ENCODE measurements at places on chromosomes 3 and 15.

GRCh38 chr3:121295979-121296378 is 249.8 kb downstream of the POLQ start:
- DNase-seq = no peak

GRCh38 chr3:45425237-45425933 is 37.0 kb downstream of the LARS2 start:
- no peak for DNase-seq

DNA sequence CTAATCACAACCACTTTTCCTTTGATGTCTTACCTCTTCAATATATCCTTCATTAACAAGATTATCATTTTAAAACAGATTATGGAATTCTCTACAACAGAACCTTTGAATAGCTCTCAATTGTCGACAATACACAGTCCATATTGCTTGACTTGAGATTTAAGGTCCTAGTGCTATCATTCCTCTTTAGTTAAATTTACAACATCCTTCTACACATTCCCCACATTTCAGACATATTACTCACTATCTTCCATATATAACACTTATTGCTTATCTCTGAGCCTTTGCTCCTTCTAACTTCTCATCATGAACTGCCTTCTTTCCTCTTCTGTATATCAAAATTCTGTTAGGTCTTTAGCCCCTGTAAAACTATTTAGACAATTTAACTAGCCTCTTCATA is 247.0 kb downstream of the STXBP5L start:
- DNase-seq = no peak

DNA sequence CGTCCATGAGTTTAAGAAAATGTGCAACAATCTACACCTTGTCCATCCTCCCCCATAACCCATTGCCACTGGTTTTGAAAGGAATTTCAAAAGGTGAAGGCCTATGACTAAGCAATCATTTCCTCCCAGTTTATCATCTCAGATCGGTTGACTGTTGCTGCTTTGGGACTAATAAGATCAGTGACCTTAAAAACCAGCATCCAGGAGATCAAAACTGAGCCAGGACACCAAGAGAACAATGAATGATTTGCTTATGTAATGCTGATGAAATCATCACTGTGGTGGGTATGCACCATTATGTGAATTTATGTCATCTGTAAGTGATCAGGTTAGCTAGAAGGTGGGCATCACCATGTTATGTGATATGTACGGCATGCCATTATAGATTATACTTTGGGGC is 195.5 kb downstream of the SSR3 start:
- no peak for DNase-seq

DNA sequence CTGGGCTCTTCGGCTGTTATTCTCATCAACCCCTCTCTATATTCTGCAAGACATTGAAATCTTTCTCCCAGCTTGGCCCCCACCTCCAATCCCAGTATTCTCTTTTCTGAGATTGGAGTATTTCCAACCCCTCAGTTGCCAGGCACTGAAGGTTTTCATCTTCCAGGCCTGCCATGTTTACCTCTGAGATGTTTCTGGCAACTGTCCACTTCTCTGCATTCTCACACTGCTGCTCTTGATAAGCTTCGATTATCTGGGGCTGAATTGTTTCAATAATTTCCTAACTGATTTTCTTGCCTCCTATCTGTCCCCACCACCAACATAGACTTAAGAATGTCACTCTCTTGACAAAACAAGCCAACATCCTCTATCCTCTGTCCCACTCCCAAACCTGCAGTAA is 1.4 kb upstream of the GPR156 start:
- no peak for DNase-seq

DNA sequence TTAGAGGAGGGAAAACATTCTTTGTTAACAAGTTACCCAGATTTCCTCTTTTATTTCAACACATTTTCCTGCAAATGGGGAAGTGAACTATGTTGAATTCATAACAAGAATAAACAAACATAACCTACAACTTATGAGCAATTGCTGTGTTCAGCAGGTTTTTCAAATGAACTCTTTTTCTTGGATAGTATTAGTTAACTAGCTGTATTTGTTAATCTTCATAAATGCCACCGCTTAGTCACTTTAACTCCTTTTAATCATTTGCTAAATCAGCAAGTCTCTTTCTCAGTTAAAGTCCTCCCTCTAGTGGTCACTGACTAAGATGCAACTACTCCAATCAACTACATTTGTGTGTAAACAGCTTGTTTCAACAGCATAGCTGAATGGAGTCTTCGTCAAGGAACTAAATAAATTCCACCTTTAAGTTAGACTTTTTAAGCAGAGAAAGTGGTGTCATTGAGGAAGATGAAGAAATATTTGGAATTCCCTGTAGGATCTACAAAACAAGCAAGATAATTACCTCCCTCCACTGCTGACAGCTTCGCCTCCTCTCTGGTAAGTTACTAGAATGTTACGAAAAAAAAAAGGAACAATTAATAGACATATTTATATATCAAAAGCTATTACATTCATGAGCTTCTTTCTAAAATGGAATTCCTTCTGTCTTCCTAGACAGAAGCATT is 1122.0 kb downstream of the ROBO1 start:
- peak; percentile 64 for DNase-seq

DNA sequence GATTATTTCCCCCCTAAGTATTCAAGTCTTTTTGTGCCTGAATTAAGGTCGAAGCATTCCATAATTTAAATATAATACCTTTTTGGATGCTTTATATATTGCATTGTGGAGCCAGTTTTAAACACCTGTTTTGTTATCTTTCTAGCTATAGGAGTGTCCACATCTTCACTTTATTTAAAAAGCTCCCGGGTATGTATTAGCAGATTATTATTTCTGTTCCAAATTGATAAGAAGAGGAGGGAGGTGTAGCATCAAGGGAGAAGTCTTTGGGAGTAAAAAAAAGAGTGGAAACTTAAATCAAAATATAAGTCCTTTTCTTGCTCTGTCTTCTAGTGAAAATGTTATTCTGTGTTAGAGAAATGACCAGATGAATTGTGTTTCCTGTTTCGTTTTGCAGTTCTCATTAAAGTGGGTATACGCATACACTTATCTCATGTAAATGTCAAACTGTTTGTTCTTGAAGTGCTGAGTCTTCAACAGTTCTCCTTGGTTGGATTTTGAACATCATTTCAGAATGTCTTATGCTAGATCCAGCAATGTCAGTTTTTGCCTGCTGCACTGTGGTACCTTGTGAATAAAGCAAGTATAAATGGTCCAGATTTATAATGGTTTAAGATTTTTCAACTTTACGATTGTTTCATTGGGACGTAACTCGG is 105.8 kb downstream of the FNDC3B start:
- no peak for DNase-seq

DNA sequence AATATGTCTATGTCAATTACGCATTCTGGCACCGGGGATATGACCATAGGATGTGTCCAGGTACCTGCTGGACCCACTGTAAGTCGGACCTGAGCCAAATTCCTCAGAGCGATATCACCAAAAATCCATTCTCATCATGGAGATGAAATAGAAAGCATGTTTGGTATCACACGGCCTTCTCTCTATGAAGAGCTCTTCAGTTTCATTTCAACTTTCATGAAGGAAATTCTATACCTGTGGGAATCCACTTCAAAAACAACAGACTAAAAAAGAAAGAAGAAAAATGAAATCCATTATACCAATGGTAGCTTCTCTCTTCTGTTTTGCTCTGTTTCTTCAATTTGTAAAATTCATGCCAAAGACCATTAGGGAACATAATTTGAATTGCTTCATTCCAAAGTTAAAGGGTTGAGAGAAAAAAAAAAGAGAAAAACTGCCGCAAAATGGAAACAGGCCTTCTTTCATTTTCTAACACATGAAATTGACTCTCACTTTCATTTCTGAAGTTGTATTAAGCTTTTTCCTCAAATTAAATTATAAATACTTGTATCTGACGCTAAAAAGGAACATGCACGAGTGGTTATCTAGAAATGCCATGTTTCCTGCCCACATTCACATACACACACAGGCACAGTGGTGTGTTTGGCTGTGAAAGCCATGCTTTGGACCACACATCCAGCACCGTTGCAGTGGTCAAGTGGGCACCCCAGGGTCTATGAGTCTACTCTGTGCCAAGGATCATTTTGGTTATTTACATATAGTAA is 46.9 kb upstream of the DIPK2A start:
- DNase-seq = peak; percentile 23

- no peak for DNase-seq
Measured at GRCh38 chr15:80402339-80402738, 1.8 kb upstream of the ARNT2 start.

- DNase-seq = peak; percentile 65
Measured at GRCh38 chr3:42118762-42119361, 27.7 kb downstream of the TRAK1 start.

GRCh38 chr15:31261266-31262142 is 65.1 kb upstream of the KLF13 start:
- DNase-seq = no peak

DNA sequence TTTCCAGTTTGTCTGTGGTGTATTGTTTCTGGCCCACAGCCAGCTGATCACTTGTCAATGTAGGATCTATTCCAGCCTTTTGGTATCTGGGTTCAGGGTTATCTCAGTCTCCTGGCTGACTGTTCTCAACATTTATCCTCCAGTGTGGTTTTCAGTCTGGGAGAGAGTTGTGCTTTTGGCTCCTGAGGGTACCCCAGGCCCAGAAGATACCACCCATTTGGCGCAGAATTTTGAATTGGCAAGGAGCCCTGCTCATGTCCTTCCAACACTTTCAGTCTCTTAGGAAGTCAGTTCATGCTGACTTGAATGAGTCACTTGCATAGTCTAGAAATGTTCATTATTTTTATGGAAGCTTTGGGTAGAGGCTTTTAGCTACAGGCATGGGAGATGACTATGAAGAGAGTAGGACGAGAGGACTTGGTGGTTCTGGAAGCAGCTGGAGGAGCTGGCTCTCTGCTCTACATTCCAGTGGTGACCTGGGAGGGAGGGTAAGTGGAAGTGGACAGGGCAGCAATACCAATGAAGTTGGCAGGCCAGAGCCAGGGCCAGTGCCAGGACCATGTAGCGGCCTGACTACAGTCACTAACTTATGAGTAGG is 7.2 kb downstream of the POLR2H start:
- DNase-seq = no peak

DNA sequence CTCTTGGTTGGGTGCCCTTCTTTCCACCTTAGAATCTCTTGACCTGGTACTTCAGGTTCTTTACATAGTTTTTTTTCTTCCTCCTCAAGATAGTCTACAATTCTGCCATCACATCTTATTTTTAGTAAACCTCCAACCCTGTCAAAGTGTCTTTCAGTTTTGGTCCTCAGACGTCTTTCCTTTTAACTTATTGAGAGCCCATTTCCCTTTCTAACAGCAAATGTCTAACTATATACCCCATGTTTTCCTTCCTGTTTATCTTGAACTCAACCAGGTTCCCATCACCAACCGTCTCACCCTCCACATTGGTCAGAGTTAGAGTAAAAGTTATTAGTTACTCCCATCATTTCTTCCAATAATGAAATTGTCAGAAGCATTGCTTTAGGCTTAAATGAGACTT is 10.4 kb downstream of the KBTBD12 start:
- DNase-seq = no peak

- DNase-seq = peak; percentile 18
Measured at GRCh38 chr3:105806359-105806758, 62.5 kb downstream of the CBLB start.

GRCh38 chr15:64153480-64154367 is 2.2 kb downstream of the SNX22 start:
- DNase-seq = peak; percentile 90

GRCh38 chr15:25832158-25832557 is 31.0 kb downstream of the ATP10A start:
- DNase-seq = no peak

DNA sequence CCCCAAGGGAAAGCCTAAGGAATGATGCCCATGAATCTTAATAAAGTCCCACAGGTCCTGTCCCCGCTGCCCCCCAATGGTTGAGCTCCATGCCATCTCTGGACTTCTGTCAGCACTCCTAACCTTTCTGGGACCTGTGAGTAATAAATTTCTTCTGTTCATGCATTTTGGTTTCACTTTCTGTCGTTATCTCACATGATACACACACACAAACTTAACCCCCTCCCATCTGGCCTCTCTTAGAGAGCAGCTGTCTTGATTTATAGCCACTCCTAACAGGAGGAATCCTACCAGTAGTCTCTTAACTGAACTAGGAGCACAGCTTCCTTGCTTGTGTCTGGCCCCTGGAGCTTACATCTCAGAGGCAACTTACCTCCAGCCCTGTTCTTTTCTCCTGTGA is 82.7 kb upstream of the SELENOK start:
- no peak for DNase-seq

GRCh38 chr3:87228316-87228715 is 1.2 kb downstream of the CHMP2B start:
- DNase-seq = no peak

DNA sequence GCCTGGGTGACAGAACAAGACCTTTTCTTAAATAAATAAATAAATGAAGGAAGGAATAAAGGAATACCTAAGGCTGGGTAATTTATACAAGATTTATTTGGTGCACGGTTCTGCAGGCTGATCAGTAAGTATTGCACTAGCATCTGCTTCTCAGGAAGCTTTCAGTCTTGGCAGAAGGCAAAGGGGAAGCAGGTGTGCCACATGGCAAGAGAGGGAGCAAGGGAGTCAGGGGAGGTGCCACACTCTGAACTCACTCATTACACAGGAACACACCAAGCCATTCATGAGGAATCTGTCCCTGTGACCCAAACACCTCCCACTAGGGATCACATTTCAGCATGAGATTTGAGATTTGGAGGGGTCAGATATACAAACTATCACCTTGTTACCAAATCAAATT is 56.4 kb downstream of the PRKCI start:
- no peak for DNase-seq

DNA sequence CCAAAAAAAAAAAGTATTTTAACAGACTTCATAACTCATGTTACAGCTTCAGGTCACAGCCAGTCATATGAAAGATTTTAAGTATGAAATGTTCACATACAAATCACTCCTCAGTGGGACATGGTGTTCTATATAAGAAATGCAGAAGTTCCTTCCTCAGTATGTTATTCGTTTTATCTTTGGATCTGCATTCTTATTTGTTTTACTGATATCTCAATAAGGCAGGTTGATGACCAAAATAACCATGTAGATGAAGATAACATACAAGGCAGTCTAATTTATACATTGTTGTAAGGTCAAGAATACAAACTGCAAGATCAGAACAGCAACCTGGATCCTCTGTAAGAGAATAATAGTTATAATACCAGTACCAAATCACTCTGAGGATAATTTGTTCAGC is 75.6 kb downstream of the CHAC1 start:
- DNase-seq = no peak

GRCh38 chr15:70866982-70867641 is 13.2 kb upstream of the LARP6 start:
- DNase-seq = no peak

All from DMS53 (cell line).